ENCODE measurements at places on chromosomes 11 and 22. TPM values are rescaled to one million over a fixed set of nuclear protein-coding genes. Genes with fewer than 3 reads are reported as not detected.

The SAAL1 gene
- total RNA-seq, result 25.9 TPM

The XKR3 gene
- total RNA-seq, result 0.05 TPM

The NCAPH2 gene
- total RNA-seq, result 57.6 TPM

The VPS11 gene
- total RNA-seq, result 29.6 TPM

The CRYBB3 gene
- total RNA-seq, result 0.09 TPM
